ENCODE measurements at places on chromosomes 1 and 21.

GRCh38 chr21:34889676-34890469 is 159.2 kb downstream of the RUNX1 start:
- peak; percentile 48 for DNase-seq

- no peak for DNase-seq
These were observed 34.6 kb downstream of the KCNH1 start for GRCh38 chr1:211099393-211099792.

DNA sequence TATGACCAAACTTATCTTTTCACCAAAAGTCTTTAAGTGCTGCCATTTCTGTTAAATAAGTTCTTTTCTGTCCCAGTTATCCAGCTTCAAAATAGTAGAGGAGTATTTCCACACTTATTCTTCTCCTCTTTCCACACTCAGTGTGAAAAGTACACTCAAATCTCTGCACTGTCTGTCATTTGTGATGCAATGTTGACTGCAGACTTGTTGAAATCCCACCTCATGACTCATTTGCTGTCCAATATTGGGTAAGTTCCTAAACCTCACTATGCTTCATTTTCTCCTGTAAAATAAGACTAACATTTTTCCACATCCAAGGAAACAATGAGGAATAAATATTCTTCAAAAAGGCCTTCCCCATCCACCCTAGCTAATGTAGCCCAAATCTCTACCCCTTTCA is 17.5 kb downstream of the LRRIQ3 start:
- DNase-seq, result no peak

GRCh38 chr1:118821801-118822200 is 166.3 kb downstream of the TBX15 start:
- DNase-seq, result no peak

GRCh38 chr1:221712776-221713431 is 29.0 kb downstream of the DUSP10 start:
- peak; percentile 57 for DNase-seq

All from stimulated activated CD8-positive, alpha-beta memory T cell treated with anti-CD3 and anti-CD28 coated beads, Interleukin-4, amount 100 ng/mL, for 1 hour (primary cell).